ENCODE measurements at places on chromosomes 6 and 20.

- no peak for DNase-seq
These were observed 42.4 kb downstream of the ILRUN start for GRCh38 chr6:34654061-34654710.

DNA sequence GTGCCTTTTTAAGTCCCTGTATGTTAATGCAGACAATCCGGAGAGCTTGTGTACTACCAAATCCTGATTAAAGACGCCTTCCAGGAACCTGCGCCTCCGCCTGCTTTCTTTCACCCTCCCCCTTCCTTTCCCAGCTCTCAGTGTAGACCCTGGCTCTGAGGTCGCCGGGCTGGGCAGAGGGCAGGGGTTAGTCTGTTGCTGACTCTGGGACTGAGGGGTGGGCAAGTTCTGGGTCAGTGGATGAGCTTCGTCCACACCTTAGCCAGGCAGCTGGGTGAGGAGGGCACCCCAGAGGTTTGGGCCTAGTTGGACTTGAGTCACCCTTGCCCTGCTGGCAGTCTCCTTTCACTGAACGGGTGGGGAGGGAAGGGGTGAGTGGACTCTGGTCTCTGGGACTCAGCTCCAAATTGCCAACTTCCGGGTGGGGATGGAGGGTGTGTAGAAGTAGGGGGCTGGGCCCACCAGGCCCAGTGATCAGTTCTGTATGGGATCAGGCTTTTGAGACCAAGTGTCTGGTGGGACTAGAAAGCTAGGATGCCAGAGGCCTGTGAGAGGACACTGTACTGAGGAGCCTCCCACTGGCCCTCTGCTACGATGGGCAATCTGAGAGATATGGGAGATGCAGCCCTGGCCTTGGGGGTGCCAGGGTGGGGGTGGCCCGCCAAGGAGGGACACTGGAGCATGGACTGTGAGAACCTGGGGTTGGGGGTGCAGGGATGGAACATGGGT is 21.3 kb upstream of the SLC22A7 start:
- no peak for DNase-seq

DNA sequence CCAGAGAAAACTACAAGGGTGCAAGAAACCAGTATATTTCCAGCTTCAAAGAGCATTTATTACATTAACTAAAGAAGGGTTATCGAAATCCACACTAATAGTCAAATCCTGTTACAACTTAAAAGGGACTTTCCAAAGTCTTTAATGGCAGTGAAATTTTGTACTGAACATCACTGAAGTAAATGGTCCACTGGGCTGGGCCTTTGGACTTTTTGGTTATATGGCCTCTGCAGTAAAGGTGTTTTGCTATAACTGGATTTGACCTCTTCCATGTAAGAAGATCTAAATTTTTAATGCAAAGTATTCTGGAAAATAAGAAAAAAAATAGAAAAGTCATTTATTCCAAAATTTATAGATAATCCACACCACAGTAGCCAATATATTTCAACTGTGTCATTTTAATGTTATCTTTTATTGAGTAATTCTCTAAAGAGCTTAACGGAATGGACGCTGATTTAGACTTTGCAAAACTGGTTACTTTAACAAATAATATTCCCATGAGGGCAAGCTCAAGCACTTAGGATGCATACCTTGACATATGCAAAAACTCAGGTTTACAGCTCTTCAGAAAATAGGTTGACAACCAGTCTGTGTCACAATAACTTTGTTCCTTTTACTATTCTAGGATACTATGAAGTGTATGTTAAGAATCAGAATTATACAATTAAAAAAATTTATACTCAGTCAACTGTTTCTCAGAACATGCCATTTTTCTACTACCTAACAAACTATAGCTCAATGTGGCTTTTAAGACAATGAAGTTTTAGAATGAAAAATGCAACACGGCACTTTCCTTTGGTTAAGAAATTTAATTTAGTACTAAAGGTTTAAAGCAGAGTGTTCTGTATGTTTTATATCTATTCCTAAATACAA is 7.0 kb downstream of the RBM39 start:
- no peak for DNase-seq

GRCh38 chr20:14879020-14879697 is 541.7 kb upstream of the FLRT3 start:
- DNase-seq: no peak

DNA sequence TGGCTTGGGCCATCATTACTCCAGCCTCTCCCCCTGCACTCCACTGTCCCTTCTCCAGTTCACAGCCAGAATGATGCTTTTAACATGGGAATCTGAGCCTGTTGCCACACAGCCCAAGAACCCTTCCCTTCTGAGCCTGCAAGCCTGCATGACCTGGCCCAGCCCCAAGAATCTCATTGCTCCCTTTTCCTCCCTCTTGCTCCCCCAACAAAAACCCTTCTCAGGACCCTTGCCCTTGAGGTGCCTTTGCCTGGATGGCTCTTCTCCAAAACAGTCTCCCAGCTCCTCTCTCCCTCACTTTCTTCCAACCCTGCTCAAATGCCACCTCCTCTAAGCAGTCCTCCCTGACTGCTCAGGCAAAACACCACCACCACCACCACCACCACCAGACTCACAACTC is 157.2 kb downstream of the ANKRD60 start:
- DNase-seq: no peak

- no peak for DNase-seq
These were observed 7.4 kb upstream of the FGD2 start for GRCh38 chr6:36997811-36998722.

DNA sequence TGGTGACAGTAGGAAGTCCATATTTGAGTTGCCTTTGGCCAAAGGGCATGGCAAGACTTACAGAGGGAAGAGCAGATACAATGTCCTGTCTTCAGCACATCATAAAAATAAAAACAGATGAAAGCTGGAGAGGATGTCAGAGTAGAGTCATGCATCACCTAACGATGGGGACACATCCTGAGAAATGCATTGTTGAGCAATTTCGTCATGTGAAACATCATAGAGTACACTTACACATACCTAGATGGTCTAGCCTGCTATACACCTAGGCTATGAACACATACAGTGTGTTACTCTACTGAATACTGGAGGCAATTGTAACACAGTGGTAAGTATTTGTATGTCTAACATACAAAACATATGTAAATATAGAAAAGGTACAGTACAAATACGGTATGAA is 75.6 kb downstream of the VEGFA start:
- DNase-seq: no peak

GRCh38 chr6:88548891-88549505 is 382.9 kb upstream of the CNR1 start:
- DNase-seq: no peak

DNA sequence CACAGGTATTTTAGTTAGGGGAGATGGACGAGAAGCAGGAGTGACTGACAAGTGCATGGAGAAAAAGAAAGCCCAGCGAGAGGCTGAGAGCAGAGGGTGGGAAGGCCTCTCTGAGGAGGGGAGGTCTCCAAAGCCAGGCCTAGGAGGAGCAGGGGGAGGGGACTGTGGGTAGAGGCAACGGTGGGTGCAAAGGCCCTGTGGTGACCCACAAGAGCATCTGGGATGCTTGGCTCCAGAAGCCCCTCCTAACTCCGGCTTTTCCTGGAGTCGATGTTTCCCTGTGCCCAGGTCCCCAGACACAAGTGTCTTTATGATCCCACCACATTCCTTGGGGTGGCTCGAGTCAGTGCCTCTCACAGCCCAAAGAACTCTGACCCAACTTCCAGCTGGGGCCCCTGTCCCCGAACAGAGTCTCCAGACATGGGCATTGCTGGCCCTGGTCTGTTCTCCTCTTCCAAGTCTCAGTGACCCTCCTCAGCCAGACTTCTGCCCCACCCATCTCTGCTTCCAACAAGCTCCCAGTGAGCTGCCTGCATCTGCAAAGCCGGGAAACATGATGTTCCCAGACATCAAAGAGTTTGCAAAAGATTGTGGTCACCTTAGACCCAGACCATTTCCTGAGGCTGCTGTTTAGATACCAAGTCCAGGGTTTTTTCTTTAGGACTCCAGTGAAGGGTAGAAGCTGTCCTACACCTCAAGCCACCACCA is 11.1 kb upstream of the BMP7 start:
- no peak for DNase-seq

DNA sequence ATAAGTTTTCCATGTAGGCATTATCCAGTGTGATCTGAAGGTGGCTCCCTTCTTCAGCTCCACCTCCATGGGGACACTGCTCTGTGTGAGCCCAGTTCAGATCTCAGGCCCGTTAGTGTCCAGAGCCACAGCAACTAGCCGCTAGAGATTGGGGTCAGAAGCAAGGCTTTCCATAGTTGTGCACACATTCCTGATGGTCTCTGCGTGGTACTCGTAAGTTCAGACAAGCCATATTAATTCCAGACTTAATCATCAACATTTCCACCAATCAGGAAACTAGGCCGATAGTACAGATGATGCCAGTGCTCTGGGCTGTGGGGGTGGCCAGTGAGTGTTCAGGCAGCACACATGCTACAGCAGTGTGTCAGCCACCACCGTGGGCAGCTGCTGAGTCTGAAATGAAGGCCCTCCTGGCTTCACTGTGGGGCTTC is 17.5 kb upstream of the SYNCRIP start:
- DNase-seq: no peak

GRCh38 chr6:162581988-162582780 is 145.4 kb downstream of the PRKN start:
- no peak for DNase-seq

- no peak for DNase-seq
These were observed 259.0 kb downstream of the HIVEP2 start for GRCh38 chr6:142685852-142686506.

DNA sequence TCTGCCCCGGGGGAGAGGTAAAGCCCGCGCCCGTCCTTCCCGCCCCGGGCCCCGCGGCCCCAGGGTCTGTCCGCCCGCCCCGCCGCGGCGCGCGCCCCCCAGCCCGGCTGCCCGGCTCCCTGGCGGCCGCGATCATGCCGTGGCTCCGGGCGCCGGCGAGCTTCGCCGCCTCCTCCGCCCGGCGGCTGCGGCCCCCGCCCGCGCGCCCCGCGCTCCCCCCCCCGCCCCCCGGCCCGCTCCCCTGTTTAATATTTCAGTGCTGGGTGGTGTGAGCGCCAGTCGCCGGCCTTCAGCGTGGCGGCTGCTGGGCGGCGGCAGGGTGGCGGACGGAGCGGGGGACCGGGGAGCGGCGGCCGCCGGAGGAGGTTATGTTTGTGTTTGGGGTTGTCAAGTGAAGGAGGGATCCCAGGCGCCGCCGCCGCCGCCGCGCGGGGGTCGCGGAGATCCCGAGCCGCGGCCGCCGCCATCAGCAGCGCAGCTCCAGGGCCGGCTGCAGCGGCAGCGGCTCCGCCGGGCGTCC is at the start of gene HIVEP1:
Gene HIVEP1, plus strand, starts transcription at position 275 of the 520 bp plus-strand sequence. CDS start 3,317 bp downstream, outside the sequence.
- DNase-seq: no peak

DNA sequence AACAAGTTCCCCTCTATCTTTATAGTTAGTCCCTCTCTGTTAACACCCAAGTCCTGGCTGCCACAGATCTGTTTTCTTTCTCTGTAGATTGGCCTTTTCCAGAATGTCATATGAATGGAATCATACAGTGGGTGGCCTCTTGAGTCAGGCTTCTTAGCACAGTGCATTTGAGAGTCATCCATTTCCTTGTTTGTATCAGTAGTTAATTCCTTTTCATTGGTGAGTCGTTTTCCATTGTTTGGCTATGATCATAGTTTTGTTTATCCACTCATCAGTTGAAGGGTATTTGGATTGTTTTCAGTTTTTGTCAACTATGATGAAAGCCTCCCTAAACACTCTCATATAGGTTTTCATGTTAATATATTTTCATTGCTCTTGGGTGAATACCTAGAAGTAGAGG is 248.3 kb downstream of the ARID1B start:
- no peak for DNase-seq

GRCh38 chr6:129992881-129993280 is 25.5 kb upstream of the L3MBTL3 start:
- no peak for DNase-seq

DNA sequence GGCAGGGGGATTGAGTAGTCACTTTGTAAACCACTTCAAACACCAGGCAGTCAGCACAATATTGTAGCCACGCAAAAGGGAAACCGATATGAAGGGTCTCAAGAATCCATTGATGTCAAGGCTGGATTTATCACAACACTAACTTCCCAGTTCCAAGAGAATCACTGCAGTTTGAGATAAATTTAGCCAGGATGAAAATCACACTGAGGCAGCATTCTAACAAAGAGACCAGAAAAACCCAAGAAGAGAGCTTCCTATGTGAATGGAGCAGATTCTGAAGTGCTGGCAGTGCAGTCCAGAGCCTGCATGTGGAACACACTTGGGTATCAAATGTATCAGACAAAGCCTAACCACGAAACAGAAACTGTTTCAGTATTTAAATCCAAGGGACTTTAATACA is 84.6 kb downstream of the KIF16B start:
- no peak for DNase-seq

DNA sequence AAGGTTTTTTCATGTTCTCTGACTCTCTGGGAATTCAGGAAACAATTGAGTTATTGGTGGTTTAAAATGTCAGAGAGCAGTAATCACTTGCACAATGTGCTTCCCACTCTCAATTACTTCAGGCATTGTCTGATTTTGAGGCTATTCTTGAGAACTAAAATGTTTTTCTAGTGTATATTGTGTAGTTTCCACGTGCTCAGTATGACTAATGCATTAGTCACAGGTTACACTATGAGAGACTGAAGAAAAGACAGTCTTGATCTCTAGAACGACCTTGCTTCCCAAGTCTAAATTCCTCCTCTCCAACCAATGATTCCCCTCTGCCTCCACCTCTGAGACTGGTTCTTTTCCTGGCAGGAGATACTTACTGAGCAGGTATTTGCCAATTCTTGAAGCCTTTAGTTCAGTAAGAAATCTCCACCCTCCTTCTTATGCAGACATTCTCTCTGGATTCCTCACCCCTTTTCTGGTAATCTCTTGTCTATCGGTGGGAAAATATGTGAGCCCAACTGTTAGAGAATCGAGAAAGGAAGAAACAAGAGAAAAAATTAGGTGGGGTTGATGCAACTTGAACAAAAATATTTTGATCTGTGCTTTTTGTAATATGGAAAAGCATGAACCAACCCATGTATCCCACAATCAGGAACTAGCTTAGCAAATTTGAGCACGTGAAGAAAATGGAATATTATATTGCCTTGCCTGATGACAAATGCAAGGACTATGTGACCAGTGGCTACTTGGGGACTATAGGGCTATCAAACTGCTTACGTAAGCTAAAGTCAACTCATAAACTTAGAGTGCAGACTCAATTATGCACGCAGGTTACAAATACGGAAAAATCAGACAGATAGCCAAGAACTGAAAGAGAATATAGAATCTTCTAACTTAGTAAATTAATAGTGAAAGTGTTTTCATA is 61.1 kb upstream of the SLC22A16 start:
- DNase-seq: no peak

GRCh38 chr6:115667478-115668026 is 393.1 kb downstream of the FRK start:
- DNase-seq: no peak

DNA sequence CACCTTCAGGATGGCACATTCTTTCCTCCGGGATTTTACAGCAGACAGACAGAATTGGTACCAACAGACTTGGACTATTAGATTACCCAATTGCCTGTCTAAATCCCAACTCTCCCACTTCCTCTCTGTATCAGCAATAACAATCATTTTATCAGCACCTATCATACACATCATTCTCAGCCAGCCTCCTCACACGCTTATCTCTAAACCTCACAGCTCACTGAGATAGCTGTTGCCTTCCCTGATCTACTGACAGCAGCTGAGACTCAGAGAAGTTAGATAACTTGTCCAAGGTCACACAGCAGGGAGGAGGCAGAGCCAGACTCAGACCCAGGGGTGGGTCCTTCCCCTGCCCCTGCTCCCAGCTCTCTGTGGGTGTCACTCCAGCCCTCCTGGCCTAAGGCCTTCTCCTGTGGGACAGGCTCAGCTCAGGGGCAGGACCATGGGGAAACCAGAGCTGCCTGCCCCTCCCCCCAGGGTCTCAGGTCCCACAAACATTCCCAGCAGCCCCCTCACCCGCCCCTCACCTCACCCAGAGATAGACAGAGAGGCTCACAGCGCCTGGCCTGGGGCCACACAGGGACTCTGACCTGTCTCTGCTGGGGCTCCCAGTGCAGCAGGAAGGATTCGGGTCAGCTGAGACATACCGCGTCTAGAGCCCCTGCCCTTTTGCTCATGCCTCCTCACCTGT is 92.8 kb downstream of the GRM4 start:
- DNase-seq: no peak
